Right ventricle myocardium inferior (tissue), 1 donor: ENCODE measurements at places on chromosomes 1 and 21. TPM values are rescaled to one million over a fixed set of nuclear protein-coding genes. Genes with fewer than 3 reads are reported as not detected.

DNA sequence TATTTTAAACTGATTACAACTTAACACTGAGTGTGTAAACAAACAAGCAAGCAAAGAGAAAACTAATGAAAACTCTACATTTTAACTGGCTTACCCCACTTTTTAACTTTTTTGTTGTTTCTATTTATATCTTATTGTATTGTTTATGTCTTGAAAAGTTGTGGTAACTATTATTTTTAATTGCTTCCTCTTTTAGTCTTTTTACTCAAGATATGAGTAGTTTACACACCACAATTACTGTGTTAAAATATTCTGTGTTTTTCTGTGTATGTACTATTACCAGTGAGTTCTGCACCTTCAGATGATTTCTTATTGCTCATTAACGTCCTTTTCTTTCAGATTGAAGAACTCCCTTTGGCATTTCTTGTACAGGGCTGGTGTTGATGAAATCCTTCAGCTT, 4.7 kb upstream of the HHAT start:
- DNase-seq, result no peak

DNA sequence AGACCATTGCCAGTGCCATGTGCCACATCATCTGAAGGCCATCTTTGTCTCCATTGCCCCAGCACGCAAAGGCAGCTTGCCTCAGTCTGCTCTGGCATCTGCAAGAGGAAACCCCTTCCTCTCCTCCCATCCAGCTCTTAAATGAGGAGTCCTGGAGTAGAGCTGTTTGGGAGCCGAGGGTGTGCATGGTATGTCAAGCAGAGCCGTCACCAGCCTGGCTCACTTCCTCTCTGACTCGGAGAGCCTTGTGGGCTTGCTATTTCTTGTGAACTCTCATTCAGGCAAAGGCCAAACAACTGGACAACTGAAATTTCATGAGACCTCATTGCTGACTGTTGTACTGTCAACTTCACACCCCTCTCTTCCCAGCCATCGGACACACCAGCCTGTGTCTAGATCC, 143.9 kb downstream of the SIPA1L2 start:
- no peak for DNase-seq

GRCh38 chr1:195580988-195581387, 1027.3 kb downstream of the KCNT2 start:
- no peak for DNase-seq

DNA sequence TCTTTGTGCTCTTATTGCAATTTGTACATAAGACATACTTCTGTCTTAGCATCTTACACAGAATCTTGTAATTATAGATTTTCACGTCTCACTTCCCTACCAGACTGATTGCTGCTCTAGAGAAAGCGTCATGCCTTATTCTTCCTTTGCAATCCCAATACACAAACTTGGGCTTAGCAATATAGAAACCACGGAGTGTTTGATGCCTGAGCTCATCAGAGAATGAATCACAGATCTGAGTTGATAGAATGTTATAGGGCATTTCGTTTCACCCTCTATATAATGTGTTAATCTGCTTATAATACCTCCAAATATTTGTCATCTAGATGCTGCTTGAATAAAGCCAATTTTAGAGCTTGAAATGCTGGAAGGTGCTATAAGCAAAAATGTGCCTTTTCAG, 6.6 kb downstream of the FMO1 start:
- DNase-seq, result no peak

Gene SYDE2
- total RNA-seq, result 20.7 TPM

Gene PTPRU
- total RNA-seq, result 23.5 TPM
